ENCODE measurements at places on chromosomes 6 and 20. TPM values are rescaled to one million over a fixed set of nuclear protein-coding genes. Genes with fewer than 3 reads are reported as not detected.

Gene OVOL2
- total RNA-seq, result 0.41 TPM

GRCh38 chr6:155444120-155444917 is 11.3 kb downstream of the NOX3 start:
- no peak for DNase-seq

Gene HLA-DOA
- 3.9 TPM for total RNA-seq

- DNase-seq, result peak; percentile 42
Measured at GRCh38 chr6:157316871-157317814, 6.2 kb downstream of the TMEM242 start.

- DNase-seq, result no peak
Measured at GRCh38 chr6:52310932-52311331, 26.4 kb upstream of the MCM3 start.

- no peak for DNase-seq
Measured at GRCh38 chr6:84652356-84653026, 111.9 kb downstream of the TBX18 start.

Gene OARD1
- total RNA-seq, result 73.1 TPM

Gene APMAP
- total RNA-seq, result 65.2 TPM

Gene HEY2
- not detected for total RNA-seq

Gene SLPI
- total RNA-seq, result not detected

Gene ADAM33
- not detected for total RNA-seq

DNA sequence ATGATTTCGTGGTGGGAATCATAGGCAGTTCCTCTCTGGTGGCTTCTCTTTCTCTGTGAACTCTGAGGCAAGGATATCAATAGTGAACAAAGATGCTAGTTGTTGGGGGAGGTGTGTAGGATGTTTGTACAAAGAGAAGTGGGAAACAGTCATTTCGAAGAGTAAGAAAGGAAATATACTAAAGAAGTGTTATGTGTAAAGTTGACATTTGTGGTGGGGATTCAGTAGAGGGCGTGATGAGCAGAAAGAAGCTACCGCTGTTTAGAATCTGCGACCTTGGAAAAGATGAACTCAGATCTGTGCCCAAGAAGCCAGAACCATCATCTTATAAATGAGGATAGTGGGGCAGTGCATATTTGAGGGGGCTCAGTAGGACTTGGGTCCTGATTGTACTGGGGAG is 11.4 kb downstream of the SLC35F1 start:
- no peak for DNase-seq

GRCh38 chr6:145529582-145529981 is 205.7 kb downstream of the EPM2A start:
- DNase-seq, result no peak

DNA sequence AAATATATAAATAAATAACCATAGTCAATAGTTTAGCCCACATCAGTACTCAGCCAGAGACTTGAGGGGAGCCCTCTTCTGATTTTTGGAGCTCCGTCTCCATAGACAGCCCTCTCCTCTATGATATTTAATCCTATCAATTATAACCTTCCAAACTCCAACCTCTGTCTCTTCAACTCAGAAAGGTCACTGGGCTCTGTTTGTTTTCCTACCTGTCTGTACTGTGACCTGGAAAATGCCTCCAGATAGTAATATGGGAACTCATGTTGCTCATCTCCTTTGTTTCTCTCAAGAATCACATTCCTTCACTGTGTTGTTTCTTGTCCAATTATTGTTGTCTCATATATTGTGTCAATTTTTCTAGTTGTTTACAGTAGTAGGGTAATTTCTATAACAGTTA is 409.7 kb downstream of the CDKAL1 start:
- no peak for DNase-seq

Gene RAET1L
- not detected for total RNA-seq

- DNase-seq, result no peak
Measured at GRCh38 chr20:5170341-5170740, 43.5 kb downstream of the CDS2 start.

Gene PCK1
- not detected for total RNA-seq

DNA sequence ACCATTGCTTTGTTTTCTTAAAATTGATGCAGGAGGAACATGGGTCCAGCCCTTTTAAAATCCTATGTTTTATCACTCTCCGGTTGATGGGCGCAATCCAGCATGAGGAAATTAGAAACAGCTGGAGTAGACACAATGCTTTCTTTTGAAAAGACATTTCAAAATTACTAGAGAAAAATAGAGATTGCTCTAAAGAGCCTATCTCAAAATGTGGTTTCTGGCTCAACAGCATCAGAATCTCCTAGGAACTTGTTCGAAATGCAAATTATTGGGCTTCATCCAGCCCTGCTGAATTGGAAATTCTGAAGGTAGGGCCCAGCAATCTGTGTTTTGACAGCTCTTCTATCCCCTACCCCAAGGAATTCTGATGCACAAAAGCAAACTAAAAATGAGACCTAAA is 190.8 kb upstream of the BMP2 start:
- no peak for DNase-seq

DNA sequence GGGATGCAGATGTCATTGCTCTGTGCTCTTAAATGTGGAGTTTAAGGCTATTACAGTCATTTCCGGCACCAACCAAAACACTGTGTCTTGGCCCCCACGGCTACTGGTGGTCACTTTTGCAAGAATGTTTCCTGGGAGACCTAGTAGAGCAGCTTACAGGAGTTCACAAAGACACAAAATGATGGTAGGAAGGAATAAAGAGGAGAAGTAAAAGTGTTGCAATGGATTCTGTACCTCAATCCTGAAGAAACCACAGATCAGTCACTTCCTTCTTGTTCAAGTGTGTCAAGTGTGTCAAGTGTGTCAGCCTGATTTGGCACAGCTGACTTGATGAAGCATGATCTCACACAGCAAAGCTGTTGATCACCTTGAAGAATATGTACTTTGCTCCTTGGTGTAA is 344.0 kb downstream of the PLCB1 start:
- no peak for DNase-seq

DNA sequence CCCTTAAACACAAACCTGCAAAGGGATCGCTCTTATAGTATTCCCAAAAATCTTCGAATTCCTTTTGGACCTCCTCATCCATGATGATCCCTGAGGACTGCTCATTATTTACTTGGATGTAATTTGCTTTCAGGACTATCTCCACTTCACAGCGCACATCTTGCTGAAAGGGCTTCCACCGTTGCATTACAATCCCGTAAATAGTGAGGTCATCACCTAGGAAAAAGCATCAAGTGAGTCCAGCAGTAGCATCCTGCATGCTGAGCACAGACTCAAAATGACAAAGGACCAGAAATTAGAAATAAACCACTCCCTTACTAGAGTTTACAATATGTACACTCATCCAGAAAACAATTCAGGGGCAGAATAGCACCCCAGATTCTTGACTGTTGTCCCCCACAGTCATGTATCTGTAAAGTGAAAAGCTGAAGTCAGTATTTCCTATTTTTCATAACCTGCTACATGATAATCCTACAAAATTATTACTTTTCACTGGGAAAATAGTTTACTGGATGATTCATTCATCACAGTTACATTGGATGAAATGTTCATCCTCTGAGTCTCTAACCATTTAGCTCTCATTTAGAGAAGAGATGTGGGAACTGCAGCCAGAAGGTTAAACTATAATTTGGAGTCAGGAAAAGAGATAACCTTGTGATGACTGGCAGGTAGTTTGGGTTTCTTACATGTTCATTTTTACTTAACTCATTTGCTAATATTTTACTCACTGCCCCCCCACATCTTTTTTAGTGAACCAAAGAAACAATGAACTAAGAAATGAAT is 17.2 kb downstream of the MCM9 start:
- DNase-seq, result no peak

DNA sequence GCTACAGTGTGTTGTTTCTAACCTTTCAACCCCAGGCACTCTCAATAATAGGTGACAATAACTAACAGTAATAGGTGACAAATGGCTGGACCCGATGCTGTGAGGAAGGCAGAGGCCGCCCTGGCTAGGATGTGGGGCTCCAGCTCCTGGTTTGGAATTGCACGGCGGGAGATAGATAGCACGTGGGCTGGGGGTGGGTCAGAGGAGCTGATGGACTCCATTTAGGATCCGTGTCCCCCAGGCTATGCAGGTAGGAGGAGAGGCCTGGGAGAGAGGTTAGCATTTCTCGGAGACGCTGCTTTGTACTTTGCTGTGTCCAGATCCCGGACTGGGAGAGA is 61.4 kb downstream of the EZR start:
- no peak for DNase-seq

Gene SPTLC3
- total RNA-seq, result 1.4 TPM

Gene GCNT2
- 1.8 TPM for total RNA-seq

Gene LY6G6C
- 0.67 TPM for total RNA-seq

DNA sequence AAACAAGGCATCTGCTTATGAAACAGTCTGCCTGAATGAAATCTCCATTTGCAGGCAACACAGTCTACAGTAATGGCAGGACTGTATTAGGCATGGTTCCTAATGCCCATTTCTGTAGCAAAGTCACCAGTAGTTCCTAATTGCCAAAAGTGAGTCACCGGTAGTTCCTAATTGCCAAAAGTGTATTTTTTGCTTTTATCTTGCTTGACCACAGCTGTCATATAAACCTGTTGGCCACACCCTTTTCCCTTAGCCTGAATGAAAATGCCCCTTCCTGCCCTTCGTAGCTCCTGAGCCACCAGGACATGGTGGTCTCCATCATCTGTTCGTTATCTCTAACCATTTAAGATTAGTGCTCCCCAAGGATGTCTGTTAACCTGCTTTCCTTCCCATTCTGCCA is 34.5 kb downstream of the MTHFD1L start:
- no peak for DNase-seq

Gene AAR2
- 25.3 TPM for total RNA-seq

DNA sequence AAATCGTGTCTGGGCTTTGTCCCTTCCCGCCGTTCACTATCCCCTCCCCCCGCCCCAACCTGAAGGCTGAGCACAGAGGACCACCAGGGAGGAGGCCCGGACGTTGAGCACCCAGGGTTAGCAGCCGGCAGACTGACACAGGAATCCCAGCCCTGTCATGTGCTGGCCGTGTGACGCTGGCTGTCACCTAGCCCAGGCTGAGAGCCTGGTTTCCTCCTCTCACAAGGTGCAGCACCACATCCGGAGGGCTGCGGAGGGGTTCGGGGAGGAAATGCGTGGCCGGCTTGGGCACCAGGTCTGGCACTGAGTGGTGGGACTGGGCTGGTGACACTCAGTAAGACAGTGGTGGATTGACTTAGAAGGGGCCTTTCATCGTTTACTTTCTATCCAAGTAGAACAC is 4.6 kb upstream of the LSM14B start:
- DNase-seq, result peak; percentile 72

Gene DCDC2
- total RNA-seq, result not detected

DNA sequence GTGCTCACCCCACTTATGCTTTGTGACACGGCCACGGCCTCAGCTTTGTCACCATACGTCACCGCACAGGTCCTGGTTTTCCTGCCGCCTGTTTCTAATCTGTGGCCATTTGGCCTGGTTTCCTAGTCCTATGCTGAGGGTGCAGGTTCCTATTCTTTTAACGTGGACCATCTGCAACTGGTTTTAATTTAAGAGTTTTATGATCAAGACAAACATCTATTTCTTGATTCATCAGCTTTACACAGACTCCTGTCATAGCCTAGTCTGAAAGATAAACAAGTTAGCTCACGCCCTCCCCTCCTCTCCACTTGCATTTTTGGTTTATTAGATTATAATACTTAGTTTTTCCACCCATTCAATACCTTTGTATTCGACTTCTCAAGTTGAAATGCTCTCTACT is 97.5 kb upstream of the RPS6KA2 start:
- no peak for DNase-seq

- no peak for DNase-seq
Measured at GRCh38 chr6:10412461-10413261, 2.2 kb downstream of the TFAP2A start.

DNA sequence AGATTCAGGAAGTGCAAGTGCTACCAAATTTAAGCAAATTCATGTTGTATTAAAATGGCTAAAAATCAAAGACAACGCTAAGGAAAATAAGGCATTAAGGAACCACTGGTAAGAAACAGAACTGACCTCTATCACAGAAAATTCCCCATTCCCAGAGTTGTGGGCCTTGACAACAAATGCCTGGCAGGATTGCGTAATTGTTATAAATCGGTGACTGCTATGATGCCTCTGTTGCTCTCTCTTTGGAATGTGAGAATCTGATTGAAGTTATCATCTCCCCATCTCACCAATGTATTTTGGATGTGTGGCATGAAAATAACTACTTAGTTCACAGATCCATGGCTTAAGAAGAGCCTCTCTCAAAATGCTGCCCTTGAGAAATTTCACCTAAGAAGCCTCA is 257.3 kb downstream of the OGFRL1 start:
- no peak for DNase-seq

DNA sequence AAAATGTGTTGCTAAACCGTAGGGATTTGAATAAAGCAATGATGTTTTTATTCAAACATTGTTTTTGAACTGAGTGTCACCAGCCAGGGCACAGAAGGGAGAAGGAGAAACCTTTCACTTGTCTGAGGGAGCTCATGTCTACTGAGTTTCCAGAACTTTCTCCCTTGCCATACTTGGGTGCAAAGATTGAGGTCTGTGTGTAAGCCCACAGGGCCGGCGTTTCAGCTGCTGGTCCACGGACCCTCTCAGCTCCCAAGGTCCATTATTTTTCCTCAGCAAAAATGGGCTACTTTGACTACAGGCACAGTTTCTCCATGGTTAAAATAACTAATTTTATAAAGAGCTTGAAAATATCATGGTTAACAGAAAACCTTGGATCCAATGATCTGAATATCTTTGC is 32.6 kb downstream of the PSMG4 start:
- no peak for DNase-seq

Gene LAMA4
- total RNA-seq, result 0.14 TPM

GRCh38 chr20:575230-575629 is 31.6 kb upstream of the CSNK2A1 start:
- DNase-seq, result no peak

Gene LHFPL5
- not detected for total RNA-seq

Gene PDYN
- total RNA-seq, result not detected

GRCh38 chr20:44598423-44599305 is 16.3 kb downstream of the PKIG start:
- DNase-seq, result peak; percentile 23

DNA sequence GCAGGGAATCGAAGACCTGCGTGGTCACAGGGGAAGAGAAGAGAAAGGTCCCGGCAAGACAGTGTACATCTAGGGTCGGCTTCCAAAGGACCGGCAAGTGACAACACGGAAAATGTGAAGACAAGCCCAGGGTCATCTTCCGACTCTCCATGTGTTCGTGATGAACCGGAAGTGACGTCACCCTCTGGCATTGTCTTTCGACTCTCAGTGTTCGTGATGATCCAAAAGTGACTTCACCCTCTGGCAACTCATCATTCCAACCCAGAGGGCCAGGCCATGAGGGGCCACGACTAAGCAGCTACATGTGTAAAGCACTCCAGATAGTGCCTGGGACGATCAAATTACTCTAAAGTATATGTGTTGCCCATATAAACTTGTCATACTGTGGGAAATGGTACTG is 290.8 kb downstream of the THBS2 start:
- DNase-seq, result no peak

GRCh38 chr6:74534465-74535211 is 671.2 kb downstream of the COL12A1 start:
- DNase-seq, result no peak

- DNase-seq, result no peak
Measured at GRCh38 chr6:41573985-41574384, 27.8 kb downstream of the FOXP4 start.

Measured in activated T-cell treated with anti-CD3 and anti-CD28 coated beads, Interleukin-2, amount 50 U/mL, for 72 hours (primary cell).